ENCODE measurements at places on chromosomes 4 and X. TPM values are rescaled to one million over a fixed set of nuclear protein-coding genes. Genes with fewer than 3 reads are reported as not detected.

TMPRSS11D gene
- not detected for total RNA-seq

SOWAHD gene
- total RNA-seq = not detected

ACE2 gene
- total RNA-seq = 23.9 TPM

ZMAT1 gene
- 8.1 TPM for total RNA-seq

DNA sequence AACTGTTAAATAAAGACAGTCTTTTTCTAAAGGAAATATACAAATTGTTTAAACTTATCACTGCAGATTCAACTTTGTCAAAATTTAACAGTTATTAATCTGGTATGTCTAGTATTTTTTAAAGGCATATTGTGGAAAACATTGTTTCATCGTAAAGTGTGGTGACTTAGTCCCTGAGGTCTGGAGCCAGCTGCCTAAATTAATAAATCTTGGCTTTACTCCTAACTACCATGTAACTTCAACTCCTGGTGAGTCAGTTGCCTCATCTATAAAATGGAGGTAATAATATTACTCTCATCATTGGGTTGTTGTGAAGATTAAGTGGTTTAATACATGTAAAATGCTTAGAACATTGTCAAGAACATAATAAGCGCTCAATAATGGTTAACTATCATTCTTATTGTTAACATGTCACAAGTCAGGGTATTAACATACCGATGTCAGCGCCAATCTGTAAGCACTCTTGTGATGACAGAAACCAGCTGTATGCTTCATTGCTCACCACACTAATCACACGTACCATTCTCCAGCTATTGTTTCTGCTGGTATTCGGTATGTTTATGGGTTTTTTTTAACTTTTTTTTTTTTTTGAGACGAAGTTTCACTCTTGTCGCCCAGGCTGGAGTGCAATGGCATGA lies 14.1 kb upstream of the SMIM43 start:
- no peak for DNase-seq

GRCh38 chr4:112110059-112110425 lies 35.2 kb upstream of the FAM241A start:
- no peak for DNase-seq

DNA sequence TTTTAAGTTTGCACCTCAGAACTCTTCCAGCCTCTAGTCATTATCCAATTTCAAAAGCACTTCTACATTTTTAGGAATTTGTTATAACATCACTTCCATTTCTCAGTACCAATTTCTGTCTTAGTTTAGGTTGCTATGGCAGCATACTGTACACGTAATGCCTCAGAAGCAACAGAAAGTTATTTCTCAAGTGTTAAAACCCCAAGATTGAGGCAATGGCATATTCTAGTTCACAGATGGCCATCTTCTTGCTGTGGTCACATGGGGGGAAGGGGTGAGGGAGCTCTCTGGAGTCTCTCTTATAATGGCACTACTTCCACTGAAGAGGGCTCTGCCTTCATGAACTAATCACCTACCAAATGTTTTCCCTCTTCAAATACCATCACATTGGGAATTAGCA lies 220.3 kb upstream of the CTSO start:
- DNase-seq = no peak

DNA sequence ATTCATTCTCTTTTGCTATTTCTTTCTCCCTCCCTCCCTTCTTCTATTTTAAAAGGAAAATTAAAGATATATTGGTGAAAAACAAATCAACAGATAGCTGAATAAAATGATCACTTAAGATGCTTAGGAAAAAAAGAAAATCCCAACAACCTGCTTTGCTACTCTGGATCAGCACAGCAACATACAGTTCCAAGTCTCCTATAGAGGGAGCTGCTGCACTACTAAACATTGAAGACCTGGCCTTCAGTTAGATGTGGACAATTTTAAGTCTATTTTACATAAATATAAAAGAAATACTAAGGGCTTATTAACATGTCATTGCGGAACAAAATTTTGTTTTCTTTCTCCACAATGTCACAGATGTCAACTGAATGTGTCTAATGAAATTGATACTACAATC lies 226.4 kb downstream of the MAGEB5 start:
- no peak for DNase-seq
